DND-41 (cell line): ENCODE measurements at places on chromosomes 7 and 10.

DNA sequence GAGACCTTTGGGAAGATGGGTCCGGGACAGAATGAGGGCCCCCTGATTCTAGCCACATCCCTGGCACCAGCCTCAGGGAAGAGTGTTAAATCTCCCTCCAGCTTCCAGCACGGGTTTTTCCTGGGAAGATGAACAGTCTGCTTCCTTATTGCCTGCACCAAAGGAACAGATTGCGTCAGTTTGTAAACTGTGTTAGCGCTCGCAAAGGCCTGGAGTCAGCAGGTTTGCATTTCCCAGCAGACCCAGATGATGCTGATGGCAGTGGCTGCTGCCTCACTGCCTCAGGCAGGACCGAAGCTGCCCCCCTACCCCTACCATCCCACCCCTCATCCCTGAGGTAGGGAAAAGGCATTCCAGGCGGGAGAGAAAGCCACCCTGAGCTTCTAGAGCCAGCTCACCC lies 34.6 kb upstream of the LRRC4 start:
- DNase-seq: no peak

GRCh38 chr10:77333610-77334340 lies 303.8 kb downstream of the KCNMA1 start:
- no peak for DNase-seq

DNA sequence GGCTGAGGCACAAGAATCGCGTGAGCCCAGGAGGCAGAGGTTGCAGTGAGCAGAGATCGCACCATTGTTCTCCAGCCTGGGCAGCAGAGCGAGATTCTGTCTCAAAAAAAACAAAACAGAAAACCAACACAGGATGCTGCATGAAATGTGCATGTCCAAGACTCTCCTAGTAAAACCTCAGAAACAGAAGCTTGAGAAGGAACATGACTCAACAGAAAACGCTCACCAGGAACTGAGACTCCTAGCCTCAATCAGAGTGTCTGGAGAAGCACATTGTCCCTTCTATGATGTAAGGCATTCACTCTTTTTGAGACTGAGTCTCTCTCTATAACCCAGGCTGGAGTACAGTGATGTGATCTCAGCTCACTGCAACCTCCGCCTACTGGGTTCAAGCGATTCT lies 168.3 kb downstream of the MYOF start:
- DNase-seq: no peak

- DNase-seq: no peak
Observed at GRCh38 chr7:112171673-112172072, 34.5 kb downstream of the DOCK4 start.

DNA sequence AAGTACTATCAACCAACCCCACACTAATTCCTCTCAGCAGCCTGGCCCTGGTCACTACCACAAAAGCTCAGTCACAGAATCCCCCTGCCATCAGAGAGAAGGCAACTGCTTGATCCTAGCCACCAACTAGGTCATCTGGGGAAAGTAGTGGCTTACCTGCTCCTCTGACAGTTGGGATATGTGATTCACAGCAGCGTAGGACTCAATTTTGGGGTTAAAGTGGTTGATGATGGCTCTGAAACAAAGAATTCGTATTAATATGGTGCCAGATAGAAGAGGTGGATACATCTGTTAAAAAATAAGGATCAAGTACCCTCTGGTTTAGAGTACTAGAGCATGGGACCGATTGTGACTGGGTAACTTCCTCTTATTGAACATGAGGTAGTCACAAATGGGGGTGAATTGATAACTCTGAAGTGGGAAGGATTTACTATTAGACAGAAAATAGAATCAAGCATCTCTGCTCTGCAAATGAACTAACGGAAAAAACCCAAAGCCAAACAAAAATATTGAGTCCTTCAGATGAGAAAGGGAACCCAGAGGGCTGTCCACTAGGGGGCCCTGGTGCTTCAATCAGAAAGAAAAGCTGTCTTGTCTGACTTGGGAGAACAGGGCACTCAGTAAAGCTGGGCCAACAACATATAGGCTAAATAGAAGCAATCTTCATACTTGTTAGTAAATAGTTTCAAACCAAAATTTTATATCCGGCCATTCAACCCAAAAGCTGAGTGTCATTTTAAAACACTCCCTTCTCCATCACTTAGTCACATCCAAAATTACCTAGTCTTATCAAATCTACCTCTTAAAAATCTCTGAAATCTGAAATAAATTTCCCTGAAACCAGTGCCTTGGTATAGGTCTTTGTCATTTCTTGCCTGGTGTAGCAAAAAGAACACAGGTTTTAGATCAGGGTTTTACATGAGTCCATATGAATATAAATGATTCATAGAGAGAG lies 45.9 kb upstream of the KCNIP2 start:
- DNase-seq: peak; percentile 72

GRCh38 chr7:18290865-18291264 lies 204.7 kb upstream of the HDAC9 start:
- DNase-seq: no peak

GRCh38 chr7:51080622-51081269 lies 235.9 kb downstream of the COBL start:
- no peak for DNase-seq

DNA sequence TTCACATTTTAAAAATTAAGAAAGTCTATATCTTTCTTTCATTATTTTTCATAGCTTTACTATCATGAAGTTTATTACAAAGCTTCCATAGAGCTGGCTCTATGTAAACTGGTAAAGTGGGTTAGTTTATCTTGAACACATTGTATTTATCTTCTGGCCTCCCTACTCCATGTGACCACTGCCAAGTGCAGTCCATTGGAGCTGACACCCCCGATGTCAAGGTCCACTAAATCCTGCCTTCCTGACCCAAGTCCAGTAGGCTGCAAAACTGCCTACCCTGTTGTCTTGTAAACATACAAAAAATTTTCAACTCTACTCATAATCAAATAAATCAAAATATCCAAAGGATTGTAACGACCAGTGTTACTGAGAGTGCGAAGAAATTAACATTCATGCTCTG lies 10.2 kb downstream of the DNAJC12 start:
- DNase-seq: no peak

DNA sequence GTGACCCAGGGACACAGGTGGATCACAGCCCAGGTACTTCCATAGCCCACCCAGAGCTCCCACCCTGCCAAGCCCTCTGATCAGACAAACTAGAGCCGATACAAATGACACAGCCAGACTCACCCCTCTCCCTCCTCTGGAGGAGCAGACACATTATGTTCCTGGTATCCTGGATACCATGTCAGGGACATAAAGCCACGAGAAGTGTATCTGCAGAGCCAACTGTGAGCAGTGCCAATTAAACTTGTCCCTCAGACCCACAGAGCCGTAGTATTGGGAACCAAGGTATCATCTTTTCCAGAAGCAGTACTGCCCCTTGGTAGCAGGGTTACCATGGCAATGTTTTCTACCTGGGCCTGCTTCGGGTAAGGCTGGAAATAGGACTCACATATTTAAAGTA lies 47.3 kb upstream of the CPXM2 start:
- DNase-seq: no peak

DNA sequence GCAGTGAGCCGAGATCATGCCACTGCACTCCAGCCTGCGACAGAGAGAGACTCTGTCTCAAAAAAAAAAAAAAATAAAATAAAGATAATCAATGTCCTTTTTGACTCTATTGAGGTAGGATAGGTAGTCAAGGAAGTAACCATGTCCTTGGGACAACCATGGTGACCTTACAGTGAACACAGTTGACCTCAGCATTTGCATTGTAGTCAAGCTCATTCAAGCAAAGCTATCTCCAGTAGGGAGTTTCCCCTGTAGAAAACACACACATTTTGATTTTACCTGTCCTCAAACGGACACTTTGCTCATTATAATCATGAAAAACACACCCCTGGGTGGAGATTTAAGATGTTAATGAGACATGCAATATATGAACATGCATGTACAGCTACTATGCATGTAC lies 171.7 kb downstream of the KIF20B start:
- no peak for DNase-seq

DNA sequence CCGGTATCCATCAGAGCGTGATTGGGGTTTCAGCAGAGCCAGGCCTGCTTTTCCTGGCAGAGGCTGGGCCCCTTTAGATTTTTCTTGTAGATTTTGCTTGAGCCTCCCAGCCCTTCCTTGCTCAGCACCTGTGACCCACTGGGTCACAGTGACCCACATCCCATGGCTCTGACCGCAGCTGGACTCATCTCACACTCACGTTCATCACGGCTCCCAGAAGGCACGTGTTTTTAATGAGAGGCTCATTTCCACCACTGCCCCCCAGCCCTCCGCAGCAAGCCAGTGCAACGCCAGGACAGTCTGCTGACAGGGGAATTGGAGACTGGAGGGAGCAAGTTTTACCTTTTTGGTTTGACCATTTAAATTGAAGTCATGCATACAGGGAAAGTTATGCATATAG lies 155.7 kb downstream of the CUX1 start:
- DNase-seq: no peak

GRCh38 chr7:104980440-104980839 lies 33.6 kb upstream of the KMT2E start:
- DNase-seq: no peak

- no peak for DNase-seq
Observed at GRCh38 chr7:104005197-104005596, 15.7 kb upstream of the RELN start.

- DNase-seq: no peak
Observed at GRCh38 chr7:151875942-151876898, 695 bp downstream of the PRKAG2 start.

GRCh38 chr10:83122336-83122735 lies 1017.0 kb upstream of the GHITM start:
- no peak for DNase-seq

DNA sequence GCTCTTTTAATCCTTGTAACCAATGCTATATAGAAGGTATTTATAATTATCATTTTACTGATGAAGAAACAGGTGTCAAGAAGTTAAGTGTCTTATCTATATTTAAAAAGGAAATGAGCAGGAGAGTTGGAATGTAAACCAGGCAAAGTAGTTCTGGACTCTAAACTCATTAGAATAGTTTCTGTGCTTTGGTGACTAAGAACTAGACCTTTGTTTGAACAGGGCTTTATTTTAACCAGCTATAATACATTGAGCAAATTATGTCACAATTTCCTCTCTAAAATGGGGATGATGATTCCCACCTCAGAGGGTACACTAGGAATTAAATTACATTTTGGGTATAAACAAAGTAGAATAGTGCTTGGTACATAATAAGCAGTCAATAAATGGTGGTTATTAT lies 236.0 kb downstream of the MAGI2 start:
- DNase-seq: no peak

- DNase-seq: no peak
Observed at GRCh38 chr7:124269774-124270173, 236.9 kb upstream of the TMEM229A start.

DNA sequence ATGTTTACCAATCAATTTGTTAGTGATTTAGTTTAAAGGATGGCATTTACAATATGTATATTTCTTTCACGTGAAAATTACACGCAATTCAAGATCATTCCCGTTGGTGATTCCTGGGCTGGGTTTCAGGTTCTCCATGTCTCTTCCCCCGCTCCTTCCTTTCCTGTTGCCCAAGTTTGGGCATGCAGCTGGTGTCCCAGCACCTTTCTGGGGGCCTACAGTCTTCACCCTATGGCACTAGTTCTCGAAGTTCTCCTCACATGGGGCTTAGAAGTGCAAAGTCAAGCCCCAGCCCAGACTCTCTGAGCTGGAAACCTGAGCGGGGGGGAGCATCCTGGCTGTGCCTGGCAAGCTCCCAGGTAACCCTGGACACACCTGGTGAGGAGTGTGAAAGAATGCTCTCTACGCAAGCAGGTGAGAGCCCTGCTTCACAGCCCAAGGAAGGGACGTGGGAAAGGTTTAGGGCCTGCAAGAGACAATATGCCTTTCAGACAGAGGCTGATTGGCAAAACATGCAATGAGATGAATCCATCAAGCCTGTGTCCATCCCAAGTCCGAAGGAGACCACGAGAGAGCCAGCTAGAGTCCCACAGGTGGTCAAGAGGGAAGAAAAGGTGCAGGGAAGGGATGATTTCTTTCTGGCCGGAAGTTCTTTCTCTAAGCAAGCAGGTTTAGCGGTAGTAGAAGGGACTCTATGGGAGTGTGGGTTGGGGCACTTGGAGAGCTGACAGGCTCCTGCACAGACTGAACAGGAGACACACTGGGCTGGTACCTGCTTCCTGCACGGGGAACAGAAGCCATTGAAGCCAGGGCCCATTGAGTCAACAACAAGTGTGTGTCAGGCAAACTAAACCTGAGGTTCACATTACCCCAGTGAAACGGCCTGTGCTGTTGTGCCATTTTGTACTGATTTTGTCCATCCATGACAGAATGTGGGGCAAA lies 131.1 kb downstream of the ADARB2 start:
- no peak for DNase-seq

- DNase-seq: no peak
Observed at GRCh38 chr7:79930604-79931003, 204.0 kb upstream of the GNAI1 start.

DNA sequence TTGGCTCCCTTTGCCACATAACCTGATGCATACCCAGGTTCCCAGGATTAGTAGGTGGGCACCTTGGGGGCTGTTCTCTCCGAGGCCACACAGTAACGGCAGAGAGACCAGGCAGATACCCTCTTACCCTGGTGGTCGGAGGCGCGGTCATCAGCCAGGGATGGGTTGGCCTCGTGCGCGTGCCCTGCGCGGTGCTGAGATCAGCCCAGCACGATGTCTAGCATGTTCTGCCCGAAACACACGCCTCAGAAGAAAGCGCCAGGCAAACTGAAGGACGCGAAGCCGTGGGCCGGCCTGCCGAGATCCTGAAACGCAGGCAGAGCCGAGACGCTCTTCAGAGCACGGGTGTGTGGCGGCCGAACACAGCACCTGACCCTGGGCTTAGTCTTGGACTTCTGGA lies 34.7 kb upstream of the CFAP46 start:
- no peak for DNase-seq

- no peak for DNase-seq
Observed at GRCh38 chr10:25641595-25641994, 292.4 kb upstream of the MYO3A start.

DNA sequence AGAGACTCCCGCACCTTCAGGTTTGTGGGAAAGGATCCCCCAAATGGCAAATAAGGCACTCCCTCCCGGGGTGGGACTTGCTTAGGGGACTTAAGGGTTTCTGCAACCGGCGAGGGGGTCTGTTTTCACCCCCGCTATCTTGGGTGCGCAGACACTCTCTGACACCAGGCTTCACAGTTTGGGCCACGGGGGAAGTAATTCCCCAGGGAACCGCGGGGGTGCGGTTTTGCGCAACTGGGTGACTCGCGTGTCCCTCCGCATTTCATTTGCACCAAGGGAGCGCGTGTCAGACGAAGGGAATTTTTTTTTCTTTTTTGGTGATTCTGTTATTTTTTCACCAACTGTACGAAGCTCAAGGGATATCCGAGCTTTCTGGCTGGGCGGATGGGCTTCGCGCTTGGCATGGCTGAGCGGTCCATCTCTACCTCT lies 1.7 kb downstream of the GRM8 start:
- no peak for DNase-seq

DNA sequence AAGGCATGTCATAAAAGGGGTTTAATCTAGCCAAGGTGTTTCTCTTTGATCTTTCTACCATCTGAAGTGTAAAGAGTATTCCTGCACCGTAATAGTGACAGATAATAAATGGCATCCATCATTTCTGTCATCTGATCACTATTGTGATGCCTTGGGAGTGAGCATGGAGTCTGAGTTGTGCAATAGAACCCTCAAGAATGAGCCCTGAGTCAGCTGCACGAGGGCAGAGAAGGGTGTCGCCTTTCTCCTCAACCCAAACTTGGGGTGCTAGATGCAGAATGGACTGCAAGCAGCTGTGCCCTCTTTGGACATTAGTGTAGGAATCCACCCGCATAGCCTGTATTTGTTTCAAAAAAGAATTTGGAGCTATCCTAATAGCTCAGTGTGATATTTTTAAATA lies 115.2 kb downstream of the ZNF37A start:
- DNase-seq: no peak

- DNase-seq: peak; percentile 15
Observed at GRCh38 chr7:41977151-41977651, 259.8 kb downstream of the GLI3 start.

- DNase-seq: peak; percentile 30
Observed at GRCh38 chr7:40232242-40232893, 97.6 kb downstream of the SUGCT start.
